Activated CD8-positive, alpha-beta memory T cell treated with anti-CD3 and anti-CD28 coated beads for 24 hours (primary cell): ENCODE measurements at places on chromosomes 5 and 9.
A peak's percentile ranks its signal among the peaks of the same experiment; 100 is the strongest.

GRCh38 chr9:129317179-129318011 lies 139.3 kb upstream of the IER5L start:
- peak; percentile 53 for DNase-seq

DNA sequence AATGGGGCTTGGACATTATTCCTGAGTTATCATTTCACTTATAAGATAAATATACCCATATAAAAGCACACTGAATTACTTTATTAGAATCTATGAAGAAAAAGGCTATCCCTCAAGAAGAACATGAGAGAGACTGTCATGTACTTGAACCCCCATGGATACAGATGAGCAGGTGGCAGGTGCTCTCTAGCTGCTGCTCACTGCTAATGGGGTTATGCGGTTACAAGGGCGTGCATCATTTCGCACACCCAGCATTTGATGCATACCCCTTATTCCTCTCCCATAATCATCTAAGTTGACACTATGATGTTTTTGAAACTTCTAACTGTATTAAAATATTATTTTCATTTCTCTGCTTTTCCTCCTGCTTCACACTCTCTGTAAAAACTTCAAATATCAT lies 16.4 kb downstream of the ITK start:
- no peak for DNase-seq

GRCh38 chr5:95713960-95714710 lies 17.0 kb upstream of the RHOBTB3 start:
- no peak for DNase-seq

- no peak for DNase-seq
Observed at GRCh38 chr5:137115152-137115551, 384.0 kb downstream of the SPOCK1 start.

- no peak for DNase-seq
Observed at GRCh38 chr5:108650997-108651396, 96.7 kb upstream of the FER start.

DNA sequence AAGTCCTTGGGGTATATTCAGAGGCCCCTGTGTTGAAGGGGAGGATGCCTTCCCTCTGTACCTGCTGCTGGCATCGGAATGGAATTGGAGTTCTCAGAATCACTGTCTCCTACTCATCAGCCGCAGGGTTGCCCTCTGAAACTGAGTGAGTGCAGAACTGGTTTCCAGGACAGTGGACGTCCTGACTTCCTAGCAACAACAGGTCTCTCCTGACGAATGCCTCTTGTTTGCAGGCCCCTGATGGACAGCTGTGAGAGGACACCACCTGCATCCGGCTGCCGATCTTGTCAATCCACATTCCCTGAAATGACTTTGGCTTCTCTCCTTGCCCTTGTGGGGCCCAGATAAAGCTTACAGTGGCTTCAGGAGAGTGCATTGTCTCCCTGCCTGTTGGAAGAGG lies 274.5 kb downstream of the NSG2 start:
- no peak for DNase-seq

DNA sequence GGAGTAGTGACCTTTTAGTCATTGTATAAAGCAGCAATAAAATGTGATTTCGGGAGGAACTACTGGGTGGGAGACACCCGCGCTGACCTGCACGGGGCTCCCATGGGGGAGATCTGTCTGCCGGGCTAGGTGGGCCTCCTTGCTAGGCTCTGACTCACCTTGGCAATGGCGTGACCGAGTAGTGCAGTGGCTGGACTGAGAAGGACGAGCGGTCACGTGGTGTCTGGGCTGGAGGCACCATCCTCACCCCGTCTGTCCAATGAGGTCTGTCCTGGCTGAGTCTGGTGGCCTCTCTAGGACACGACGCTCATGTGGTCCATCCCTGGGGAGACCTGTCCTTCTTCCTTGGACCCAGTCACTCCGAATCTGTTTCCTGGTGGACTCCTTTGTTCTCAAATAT lies 151.7 kb downstream of the RXRA start:
- DNase-seq, result no peak

DNA sequence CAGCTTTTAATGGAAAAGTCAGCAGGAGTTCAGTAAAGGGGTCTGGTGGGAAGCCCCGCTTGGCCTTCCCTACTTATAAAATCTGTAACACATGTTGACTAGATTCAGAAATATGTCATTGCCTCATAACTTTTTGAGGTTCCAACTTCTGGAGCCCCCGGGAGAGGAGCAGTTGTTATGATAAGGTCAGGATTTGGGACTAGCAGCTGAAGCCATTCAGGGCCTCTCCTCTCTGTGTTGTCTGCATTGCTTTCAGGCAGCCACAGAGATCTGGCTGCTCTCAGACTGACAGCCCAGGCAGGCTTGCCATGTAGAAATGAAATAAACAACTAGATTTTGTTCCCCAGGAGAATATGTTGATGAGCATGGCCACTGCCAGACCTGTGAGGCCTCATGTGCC lies 167.1 kb downstream of the RFK start:
- no peak for DNase-seq

DNA sequence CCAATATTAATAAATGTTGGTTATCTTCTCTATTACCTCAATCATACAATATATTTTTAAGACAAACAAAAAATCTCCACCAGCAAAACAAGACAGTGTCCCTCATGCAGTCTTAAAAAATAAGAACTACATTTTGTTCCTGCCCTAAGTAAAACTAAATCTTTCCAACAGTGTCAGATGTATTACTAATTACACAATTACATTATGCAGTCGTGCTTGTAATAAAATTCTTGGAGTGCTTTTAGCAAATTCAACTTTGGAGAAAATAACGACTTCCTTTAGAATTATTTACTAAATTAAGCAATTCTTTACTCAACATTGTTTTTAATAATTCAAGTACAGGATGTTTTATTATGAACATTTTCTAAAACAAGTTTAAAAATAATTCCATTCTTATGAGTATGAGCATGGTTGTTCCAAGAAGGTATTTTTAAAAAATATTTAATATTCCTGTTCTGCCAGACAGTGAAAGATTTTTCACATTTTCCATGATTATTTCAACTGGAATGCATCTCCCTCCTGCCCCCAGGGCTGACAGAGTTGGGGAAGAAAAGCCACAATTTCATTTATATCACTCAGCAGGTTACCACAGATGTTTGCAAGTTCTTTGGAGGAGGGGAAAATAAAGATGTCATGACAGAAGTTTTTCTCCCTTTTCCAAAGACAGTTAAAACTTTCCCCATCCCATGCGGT lies 137.9 kb downstream of the FAM114A2 start:
- DNase-seq, result no peak

- DNase-seq, result no peak
Observed at GRCh38 chr9:112224401-112225289, 49.5 kb upstream of the SUSD1 start.

- no peak for DNase-seq
Observed at GRCh38 chr5:124516567-124516966, 229.9 kb downstream of the ZNF608 start.
